ENCODE measurements at places on chromosomes 4 and X. TPM values are rescaled to one million over a fixed set of nuclear protein-coding genes. Genes with fewer than 3 reads are reported as not detected.

Gene RAI2
- total RNA-seq = 0.14 TPM

Gene TEX13C
- total RNA-seq = not detected

Gene AGTR2
- not detected for total RNA-seq

Gene RHOXF1
- not detected for total RNA-seq

Gene USP17L19
- total RNA-seq = not detected

Gene TRPC3
- total RNA-seq = 2.0 TPM

Gene GLRA2
- not detected for total RNA-seq

Gene PROM1
- not detected for total RNA-seq

Gene GIMD1
- total RNA-seq = not detected

Gene DAPP1
- total RNA-seq = 0.09 TPM

Gene RNF128
- 5.7 TPM for total RNA-seq

Gene PLK4
- total RNA-seq = 1.1 TPM

Gene MAGED4B
- 38.0 TPM for total RNA-seq

Gene ABCG2
- 1.1 TPM for total RNA-seq

Gene GNL3L
- 15.9 TPM for total RNA-seq

Gene RAB40A
- total RNA-seq = 0.09 TPM

Gene SSX4B
- not detected for total RNA-seq

Gene PDGFRA
- total RNA-seq = 502 TPM

Gene WWC2
- 26.3 TPM for total RNA-seq

Gene ARMCX2
- total RNA-seq = 76.7 TPM

Gene RNF150
- 0.28 TPM for total RNA-seq

Gene PRDM5
- 17.7 TPM for total RNA-seq

Gene APLN
- 4.3 TPM for total RNA-seq

Gene FRMPD4
- 2.4 TPM for total RNA-seq

Gene PDZD4
- 0.14 TPM for total RNA-seq

Gene KIAA1210
- total RNA-seq = not detected

Gene RBMXL3
- total RNA-seq = not detected

Gene UFSP2
- 49.3 TPM for total RNA-seq

Gene PCDH11X
- total RNA-seq = not detected

Gene SSX4
- not detected for total RNA-seq

Gene TRIM75
- not detected for total RNA-seq

Gene CYBB
- not detected for total RNA-seq

Gene DUSP9
- not detected for total RNA-seq

Gene TCEAL7
- total RNA-seq = 37.3 TPM

Gene CXorf49
- not detected for total RNA-seq

Gene KDR
- total RNA-seq = 0.28 TPM

Gene PPP1R2C
- total RNA-seq = not detected

Gene CTSO
- 22.0 TPM for total RNA-seq

Gene NLGN3
- total RNA-seq = 0.18 TPM

Gene KLHL5
- 230 TPM for total RNA-seq

Gene PAGE1
- not detected for total RNA-seq

Gene MAGEA9B
- not detected for total RNA-seq

Gene BCLAF3
- total RNA-seq = 6.1 TPM

Gene NAP1L2
- 1.1 TPM for total RNA-seq

Gene UGT2A2
- total RNA-seq = not detected

Gene CLCN4
- 2.5 TPM for total RNA-seq

Gene CA5B
- total RNA-seq = 9.5 TPM

Gene PSMD10
- 82.8 TPM for total RNA-seq

Gene MAGEA11
- 0.09 TPM for total RNA-seq

Gene CC2D2A
- 23.2 TPM for total RNA-seq

Gene NAP1L3
- 2.9 TPM for total RNA-seq

Gene ARX
- total RNA-seq = not detected

Gene SEL1L3
- 178 TPM for total RNA-seq

Gene BDH2
- total RNA-seq = 59.6 TPM

Gene SHOX
- total RNA-seq = not detected
